ENCODE measurements at places on chromosomes 5 and 9.
A peak's percentile ranks its signal among the peaks of the same experiment; 100 is the strongest.

- DNase-seq: peak; percentile 15
Observed at GRCh38 chr9:75101004-75101588, 12.8 kb downstream of the OSTF1 start.

GRCh38 chr5:179731791-179732411 is 721 bp upstream of the MAML1 start:
- no peak for DNase-seq

DNA sequence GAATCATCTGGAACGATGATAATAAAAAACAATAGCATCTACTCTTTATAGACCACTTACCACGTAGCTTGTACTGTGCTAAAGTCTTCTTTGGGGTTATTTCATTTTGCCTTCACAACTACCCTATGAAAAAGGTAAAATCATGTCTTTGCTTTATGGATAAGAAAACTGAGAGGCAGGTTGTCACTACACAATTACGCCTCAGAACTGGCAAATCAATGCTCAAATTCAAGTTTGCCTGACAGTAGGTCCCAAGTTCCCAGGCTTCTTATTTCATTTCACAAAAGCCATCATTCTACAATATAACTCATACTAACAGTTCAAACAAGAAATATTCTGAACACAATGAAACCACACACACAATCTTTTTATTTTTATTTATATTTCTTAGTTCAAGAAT is 258.5 kb downstream of the GABRB2 start:
- DNase-seq: no peak

DNA sequence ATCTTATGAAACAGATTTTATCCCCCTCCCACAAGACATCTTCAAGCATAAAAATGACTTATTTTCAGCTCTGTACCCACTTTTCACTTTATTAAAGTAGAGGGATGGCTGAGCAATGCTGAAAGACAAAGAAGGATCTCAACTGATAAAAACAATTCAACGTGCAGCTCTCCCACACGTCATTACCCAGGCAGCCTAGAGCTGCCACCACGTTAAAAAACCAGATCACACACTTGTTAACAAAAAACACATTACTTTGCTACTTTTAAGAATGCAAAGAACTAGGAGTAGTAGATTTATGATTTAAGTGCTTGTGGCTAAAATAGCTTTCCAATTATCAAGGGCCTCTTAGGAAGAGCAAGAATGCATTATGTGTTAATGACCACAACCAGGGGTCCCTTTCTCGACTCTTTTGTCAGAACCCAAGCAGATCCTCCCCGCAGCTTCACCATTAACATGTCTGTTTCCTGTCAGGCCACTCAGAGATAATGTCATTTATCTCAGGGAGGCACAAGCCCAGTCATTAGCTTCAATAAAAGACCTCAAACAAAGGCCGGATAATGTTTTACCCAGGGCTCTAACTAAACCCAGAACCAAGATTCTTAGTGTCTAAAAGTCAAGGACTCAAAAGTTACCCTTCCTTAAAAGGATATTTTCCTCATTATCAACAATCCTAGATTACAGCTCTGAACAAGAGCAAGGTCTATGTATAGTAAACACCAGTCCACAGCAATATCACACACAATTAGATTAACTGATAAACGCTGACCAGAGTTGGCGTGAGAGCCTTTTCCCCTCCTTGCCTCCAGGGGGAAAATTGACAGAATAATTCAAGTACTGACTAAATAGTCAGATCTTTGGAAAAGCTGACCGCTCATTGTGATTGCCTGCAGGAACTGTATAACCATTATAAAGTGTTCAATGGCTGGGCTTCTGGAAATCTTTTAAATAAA is 7.5 kb downstream of the ZNF608 start:
- peak; percentile 90 for DNase-seq

- no peak for DNase-seq
Observed at GRCh38 chr5:61472172-61472958, 140.3 kb downstream of the ZSWIM6 start.

DNA sequence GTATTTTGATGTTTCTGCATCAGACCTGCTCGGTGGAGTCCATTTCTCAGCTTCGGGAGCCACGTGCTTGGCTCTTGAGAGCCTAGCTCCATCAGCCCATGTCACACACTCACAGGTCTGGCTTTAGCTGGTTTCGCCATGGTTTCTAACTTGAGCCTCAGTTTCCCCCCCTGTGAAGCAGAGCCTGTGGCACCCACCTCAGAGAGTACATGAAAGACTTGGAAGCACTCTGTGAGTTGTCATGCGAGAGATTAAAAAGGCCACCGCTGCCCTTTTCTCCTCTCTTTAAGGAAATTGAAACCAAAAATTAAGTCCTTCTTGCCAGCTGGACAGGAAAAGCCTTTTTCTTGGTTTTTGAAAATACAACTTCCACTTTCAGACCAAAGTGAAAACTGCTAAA is 8.8 kb downstream of the TENT4A start:
- no peak for DNase-seq

DNA sequence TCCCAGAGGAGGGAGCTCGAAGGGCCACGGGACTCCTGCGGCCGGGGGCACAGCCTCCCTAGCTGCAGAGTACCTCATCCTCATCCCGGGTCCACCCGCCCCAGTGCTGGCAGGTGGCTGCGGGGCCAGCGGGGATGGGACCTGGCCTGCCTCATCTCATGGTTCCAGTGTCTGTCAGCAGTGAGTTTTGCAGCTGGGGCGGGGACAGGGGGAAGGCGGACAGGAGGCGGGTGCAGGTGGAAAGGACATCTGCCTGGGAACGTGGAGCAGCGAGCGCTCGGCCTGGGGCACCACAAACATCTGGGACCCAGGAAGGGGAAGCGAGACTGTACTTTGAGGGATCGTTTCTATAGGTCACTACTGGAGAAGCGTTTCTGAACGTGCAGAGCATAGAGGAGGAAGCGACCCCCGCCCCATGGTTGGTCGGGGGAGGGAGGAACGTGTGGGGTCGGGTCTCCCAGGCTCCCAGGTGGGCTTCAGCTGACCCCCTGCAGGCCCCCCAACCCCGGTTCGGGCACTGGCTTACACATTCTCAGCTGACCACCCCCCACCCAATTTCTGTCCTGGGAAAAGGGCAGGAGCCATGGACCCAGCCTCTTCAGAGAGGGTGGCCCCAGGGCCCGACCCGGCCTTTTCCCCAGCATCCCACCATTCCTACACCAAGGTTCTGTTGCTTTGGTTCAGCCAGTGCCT is 56.5 kb upstream of the NOTCH1 start:
- peak; percentile 54 for DNase-seq

- DNase-seq: no peak
Observed at GRCh38 chr5:141781910-141782309, 96.3 kb downstream of the PCDH1 start.

DNA sequence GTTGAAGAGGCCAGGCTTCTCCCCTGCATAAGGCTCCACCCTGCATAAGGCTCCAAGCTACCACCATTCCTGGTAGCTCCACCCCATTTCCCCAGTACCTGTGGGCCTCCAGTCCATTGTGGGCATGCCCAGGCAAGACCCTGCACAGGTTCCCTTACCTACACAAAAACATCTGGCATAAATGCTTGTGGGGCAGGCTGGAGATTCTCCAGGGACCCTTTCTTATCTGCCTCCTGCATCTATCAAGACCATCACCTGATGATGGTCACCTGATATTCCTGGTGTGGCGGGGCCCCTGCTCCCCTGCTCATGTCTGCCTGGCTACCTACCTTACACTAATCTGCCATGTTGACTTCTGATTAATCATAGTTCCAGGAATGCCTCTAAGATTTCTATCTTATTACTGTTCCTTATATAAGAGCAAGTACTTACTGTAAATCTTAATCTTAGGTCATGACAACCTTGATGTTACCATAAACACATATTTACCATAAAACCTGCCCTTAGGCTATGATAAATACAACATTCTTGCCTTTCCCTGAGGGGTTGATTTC is 41.0 kb downstream of the FGD3 start:
- DNase-seq: no peak

DNA sequence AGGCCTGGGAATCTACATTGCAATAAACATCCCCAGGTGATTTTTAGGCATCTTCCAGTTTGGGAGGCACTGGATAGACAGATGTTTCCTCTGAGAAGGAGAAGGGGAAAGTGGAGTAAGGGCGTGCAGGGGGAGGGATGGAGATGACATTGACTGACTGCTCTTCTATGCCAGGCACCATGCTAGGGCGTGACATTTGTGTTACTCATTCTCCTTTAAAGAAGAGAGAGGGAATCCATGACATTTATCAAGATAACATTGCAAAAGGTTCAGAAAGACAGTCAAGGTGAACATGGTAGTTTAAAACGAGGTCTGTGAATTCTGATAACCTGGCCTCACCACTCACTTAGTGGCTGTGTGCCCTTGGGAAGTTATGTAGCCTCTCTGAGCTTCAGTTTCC is 35.8 kb downstream of the FGF1 start:
- no peak for DNase-seq

GRCh38 chr5:76404223-76405211 is 1.4 kb downstream of the IQGAP2 start:
- no peak for DNase-seq

DNA sequence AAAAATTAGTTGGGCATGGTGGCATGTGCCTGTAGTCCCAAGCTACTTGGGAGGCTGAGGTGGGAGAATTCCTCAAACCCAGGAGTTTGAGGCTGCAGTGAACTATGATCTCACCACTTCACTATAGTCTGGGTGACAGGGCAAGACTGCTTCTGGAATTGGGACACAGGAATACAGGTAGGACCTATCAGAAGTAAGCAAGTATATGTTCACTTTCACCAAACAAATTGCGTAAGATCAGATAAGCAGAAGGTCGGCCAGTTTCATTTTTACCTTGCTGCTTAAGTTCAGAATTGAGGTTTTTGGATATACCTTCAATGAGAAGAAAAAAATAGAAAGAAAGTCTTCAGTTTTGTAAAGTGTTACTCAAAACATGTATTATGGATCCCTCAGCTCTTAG is 171.7 kb downstream of the MAT2B start:
- no peak for DNase-seq

DNA sequence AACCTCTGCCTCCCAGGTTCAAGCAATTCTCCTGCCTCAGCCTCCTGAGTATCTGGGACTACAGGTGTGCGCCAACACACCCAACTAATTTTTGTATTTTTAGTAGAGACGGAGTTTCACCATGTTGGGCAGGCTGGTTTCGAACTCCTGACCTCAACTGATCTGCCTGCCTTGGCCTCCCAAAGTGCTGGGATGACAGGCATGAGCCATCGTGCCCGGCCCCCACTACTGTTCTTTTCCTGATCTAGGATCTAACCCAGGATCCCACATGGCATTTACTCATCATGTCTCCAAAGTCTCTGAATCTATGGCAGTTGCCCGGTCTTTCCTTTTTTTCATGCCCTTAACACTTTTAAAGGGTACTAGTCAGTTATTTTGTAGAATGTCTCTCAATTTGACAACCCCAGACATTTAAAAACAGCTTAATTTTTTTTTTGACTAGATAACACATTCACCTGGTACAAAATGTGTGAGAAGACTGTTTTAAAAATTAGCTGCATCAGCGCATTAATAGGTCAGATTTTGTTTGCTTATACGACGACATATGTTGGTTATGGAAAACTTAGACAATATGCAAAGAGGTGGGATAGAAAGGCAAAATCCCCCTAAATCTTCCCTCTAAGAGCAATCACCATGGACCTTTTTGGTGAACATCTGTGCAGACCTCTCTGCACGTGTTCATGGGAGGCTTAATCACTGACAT is 46.5 kb downstream of the STOM start:
- no peak for DNase-seq

- no peak for DNase-seq
Observed at GRCh38 chr5:176410486-176411180, 5.7 kb downstream of the CLTB start.

- peak; percentile 69 for DNase-seq
Observed at GRCh38 chr5:171102877-171103610, 206.0 kb upstream of the TLX3 start.

Measured in GM23338 (cell line).